ENCODE measurements at places on chromosomes 2 and 18. TPM values are rescaled to one million over a fixed set of nuclear protein-coding genes. Genes with fewer than 3 reads are reported as not detected.

The DUSP2 gene
- 436 TPM for total RNA-seq

The PCBP1 gene
- total RNA-seq, result 447 TPM

The EVX2 gene
- total RNA-seq, result not detected

The SLC16A14 gene
- 4.0 TPM for total RNA-seq

The SULT1C3 gene
- total RNA-seq, result not detected

The LRP2 gene
- total RNA-seq, result 0.09 TPM

The HTR2B gene
- not detected for total RNA-seq

The CDK15 gene
- total RNA-seq, result not detected

The NEU4 gene
- total RNA-seq, result 1.2 TPM

The CCDC74B gene
- 1.4 TPM for total RNA-seq

The IL1F10 gene
- total RNA-seq, result not detected

The CARF gene
- 3.9 TPM for total RNA-seq

The PNKD gene
- 15.0 TPM for total RNA-seq

The SNORC gene
- 1.2 TPM for total RNA-seq

The CDKL4 gene
- not detected for total RNA-seq

The ATP9B gene
- total RNA-seq, result 23.8 TPM

The ABCG8 gene
- not detected for total RNA-seq

The CDH7 gene
- not detected for total RNA-seq

The MAP3K19 gene
- not detected for total RNA-seq

The ITGB1BP1 gene
- 121 TPM for total RNA-seq

The ROCK1 gene
- total RNA-seq, result 54.7 TPM

The C1QL2 gene
- total RNA-seq, result not detected

The KCNF1 gene
- not detected for total RNA-seq

The ASXL3 gene
- not detected for total RNA-seq

The SLC4A5 gene
- 0.93 TPM for total RNA-seq

The USP14 gene
- 97.9 TPM for total RNA-seq

The VWC2L gene
- total RNA-seq, result not detected

The NEURL3 gene
- 1.2 TPM for total RNA-seq

Measured in activated CD4-positive, alpha-beta T cell treated with anti-CD3 and anti-CD28 coated beads, Interleukin-2, amount 10 ng/mL, durations not matched to agents 24 days and 14 days (primary cell).